Activated naive CD4-positive, alpha-beta T cell treated with anti-CD3 and anti-CD28 coated beads for 36 hours (primary cell): ENCODE measurements at places on chromosomes 2 and 18. TPM values are rescaled to one million over a fixed set of nuclear protein-coding genes. Genes with fewer than 3 reads are reported as not detected.

GRCh38 chr2:77713412-77713811 lies 191.2 kb upstream of the LRRTM4 start:
- DNase-seq = no peak

GRCh38 chr18:9928646-9929259 lies 14.9 kb downstream of the VAPA start:
- no peak for DNase-seq

DNA sequence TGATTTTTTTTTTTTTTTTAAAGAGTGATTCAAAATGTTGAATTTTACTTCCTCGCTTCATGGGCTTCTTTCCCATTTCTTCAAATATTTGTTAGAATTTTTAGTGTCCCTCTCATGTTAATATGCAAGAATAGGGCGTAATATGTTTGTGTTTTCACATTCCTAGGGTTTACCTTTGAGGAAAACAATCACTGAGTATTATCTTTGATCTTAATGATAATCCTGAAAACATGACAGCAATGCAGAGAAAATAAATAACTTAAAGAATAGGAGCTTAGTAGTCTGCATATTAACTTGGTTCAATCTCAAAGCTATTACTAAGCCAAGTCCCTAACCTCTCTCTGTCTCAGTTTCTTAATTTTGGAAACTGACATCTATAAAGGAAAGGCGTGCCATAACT lies 475.4 kb downstream of the NRXN1 start:
- no peak for DNase-seq

SFT2D3 gene
- 3.3 TPM for total RNA-seq

DNA sequence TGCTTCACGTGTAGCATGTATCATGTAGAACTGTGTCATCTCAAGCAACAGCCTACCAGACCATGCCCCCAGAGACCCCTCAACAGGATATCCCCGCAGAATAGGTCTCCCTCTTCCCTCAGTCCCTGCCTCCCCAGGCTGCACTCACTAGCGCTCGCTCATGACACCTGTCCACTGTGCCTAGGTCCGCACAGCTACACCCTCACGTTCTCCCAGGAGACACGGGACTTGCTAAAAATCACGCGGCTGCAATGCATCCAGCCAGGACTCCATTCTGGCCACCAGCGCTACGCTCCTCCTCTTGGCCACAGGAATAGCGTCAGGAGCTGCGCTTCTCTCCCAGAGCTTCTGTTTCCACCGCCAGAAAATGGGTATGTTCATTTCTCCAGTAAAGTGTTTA lies 2.5 kb downstream of the PXDN start:
- DNase-seq = no peak
